ENCODE measurements at places on chromosomes 2 and 18. TPM values are rescaled to one million over a fixed set of nuclear protein-coding genes. Genes with fewer than 3 reads are reported as not detected.

DNA sequence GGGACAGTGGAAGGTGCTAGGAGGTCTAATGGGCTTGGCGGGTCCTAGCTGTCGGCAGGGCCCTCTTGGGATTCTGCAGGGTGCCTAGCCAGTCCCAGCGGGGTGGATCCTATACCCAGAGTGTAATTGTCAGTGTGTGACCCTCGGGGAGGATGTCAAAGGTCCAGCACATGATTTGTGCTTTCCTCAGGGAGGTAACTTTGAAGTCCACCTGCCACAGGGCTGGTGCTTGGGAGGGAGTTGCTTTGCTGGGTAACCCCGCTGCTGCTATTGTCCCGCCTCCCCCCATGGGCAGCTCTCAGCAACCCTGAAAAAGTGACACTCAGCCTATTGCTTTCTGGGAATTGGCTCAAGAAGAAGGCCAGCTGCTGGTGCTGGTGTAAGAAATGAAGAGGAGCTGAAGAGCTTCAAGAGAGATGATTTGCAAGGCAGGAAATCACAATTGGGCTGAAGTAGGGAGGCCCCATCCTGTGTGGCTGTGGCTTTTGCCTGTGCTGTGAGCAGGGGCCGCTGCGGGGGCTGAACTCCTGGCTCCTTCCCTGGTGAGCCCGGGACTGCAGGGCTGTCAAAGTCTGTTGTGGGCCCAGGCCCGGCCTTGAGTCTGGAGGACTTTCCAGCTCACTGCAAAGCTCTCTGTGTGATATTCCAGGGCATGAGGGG lies 36.4 kb downstream of the EMILIN2 start:
- no peak for DNase-seq

- DNase-seq = no peak
These were observed 226.3 kb upstream of the SMAD7 start for GRCh38 chr18:49177071-49177470.

The ILKAP gene
- 15.9 TPM for total RNA-seq

- DNase-seq = no peak
These were observed 200.8 kb downstream of the PLCL1 start for GRCh38 chr2:198004921-198005829.

The SH2D6 gene
- total RNA-seq = not detected

DNA sequence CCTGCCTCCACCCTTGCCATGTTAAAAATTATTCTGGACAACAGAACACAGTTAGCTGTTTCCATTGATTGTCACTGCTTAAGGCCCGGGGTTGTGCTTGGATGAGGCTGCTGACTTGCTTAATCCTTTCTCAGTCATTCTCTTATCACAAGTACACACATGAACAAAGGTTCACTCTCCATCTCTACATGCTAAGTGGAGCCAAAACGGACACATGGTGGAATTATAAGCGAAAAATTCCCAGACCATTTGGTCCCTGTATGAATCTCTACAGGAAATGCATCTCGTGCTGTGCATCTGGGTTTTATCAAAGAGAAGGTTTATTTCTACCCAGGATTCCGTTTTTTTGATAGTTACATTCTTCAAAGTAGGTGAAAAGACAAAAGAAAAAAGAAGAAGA lies 177.5 kb upstream of the ETAA1 start:
- DNase-seq = no peak

The GCKR gene
- not detected for total RNA-seq

GRCh38 chr2:96265840-96266679 lies at the start of the genes CIAO1 and TMEM127:
Gene CIAO1 (plus strand): TSS chr2:96266225. CDS start chr2:96266351, 126 bp downstream.
Gene TMEM127 (minus strand): TSS chr2:96265997. CDS start chr2:96265381, 616 bp downstream.
- peak; percentile 99 for DNase-seq

The KLHL41 gene
- 44.0 TPM for total RNA-seq

DNA sequence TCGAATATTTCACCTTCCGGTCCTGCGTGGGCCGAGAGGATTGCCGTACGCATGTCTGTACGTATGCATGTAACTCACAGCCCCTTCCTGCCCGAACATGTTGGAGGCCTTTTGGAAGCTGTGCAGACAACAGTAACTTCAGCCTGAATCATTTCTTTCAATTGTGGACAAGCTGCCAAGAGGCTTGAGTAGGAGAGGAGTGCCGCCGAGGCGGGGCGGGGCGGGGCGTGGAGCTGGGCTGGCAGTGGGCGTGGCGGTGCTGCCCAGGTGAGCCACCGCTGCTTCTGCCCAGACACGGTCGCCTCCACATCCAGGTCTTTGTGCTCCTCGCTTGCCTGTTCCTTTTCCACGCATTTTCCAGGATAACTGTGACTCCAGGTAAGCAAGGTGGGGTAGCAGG lies at the start of gene SERPINB5:
Gene SERPINB5 (plus strand): TSS at position 291 of the 400 bp plus-strand sequence. CDS start 7,471 bp downstream, outside the sequence.
- no peak for DNase-seq

The PROKR1 gene
- total RNA-seq = not detected

DNA sequence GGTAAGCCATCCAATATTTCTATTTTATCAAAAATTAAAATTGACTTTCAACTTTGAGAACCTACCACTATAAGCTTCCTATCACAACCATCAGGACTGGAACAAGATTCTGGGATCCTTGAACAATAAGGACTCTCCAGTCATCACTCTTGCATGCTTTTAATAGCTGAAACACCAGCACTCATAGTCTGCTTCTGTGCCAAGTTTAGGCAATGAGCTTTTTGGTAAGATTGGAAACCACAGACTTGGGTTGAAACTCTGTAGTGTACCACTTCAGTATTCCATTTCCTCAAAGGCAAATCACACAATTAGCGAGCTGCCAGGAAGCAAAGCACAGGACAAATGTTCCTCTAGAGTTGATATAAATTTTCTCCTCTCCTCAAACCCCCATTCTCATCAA lies 1065.8 kb upstream of the SLC39A10 start:
- no peak for DNase-seq

DNA sequence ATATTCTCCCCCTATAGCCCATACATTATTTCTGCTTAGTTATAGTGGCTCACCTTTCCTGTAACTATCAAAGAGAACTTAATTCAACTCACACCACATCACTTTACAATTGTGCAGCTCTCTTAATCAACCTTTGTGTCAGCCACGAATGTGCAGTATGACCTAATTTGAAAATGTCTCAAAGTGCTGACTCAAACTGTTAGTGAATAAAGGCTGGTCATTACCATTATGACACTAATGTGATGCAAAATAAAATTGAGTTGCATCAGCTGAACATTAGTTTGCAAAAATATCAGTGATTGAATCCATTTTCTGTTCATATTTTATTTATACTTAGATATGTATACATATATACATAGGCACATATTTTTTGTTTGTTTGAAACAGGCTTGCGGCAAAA lies 251.8 kb downstream of the MEIS1 start:
- no peak for DNase-seq

The REEP1 gene
- total RNA-seq = 29.4 TPM

DNA sequence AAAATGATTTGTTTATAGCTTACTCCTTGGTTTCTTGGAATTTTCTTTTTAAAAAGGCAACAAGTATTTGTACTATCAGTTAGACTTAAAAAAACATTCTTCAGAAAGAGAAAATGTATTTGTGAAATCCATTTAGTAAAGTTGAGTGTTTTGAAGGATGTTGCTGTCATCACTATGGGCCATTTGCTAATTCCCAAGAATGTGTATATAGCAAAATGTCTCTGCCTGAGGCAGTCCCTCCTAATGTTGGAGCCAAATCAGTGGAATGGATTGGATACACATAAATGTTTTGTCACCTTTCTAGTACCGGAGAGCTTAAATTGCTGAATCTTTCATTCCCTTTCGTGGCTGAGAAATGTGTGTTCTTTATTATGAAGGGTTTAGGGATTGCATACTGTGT lies 890.2 kb upstream of the ZEB2 start:
- DNase-seq = no peak

- no peak for DNase-seq
These were observed 96.4 kb upstream of the NOL4 start for GRCh38 chr18:34321066-34321465.

DNA sequence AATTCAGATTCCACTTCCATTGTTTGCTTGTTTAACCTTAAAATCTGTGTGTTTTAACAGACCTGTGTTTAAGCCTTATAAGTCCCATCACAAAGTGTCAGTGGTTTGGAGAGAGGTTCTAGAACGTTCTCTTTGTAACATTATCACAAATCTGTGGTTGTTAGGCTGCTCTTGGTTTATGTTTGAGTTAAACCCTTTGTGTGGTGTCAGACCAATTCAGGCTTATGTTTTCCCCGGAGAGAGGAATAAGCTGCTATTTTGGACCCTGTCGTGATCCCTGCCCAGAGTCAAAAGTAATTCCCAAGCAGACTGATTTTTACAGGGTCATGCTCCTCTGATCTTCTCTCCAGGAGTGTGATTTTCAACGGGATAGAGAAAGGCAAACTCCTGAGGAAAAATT lies 43.8 kb upstream of the LTBP1 start:
- no peak for DNase-seq

DNA sequence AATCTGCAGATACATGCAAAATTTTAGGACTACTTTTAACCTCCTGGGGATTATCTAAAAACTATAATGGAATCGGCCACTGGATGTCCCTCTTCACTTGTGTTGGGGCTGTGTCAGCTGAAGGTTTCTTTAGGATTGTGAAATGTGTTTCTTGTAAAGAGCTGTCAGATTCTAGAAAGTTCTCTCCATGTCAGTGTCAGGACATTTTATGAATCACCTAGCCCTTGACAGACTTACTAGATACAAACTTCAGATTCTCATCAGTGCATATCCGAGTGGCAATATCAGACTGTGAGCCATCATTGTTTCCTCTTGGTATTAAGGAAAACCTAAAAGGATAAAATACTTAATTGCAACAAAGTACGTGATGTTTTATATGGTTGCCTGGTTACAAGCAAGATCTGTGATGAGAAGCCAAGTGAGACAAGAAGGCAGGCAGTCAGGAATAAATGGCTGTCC lies 107.3 kb downstream of the CPS1 start:
- no peak for DNase-seq

DNA sequence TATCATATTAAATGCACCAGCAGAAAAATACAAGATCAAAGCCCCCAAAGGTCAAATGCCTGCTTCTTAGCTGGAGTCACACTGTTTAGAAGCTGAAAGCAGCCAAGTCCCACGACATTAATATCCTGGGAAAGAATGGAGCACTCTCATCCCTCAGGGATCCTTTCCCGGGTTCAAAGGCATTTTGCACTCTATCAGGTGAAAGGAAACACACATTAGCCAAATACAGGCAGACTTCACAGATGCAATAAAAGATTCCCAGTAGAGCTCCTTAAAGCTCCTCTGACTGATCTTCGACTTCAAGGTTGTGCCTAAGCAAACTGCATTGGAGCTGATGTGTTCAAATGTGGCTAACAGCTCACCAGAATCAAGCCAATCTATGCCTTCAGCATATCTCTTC lies 158.4 kb downstream of the RNF152 start:
- no peak for DNase-seq

DNA sequence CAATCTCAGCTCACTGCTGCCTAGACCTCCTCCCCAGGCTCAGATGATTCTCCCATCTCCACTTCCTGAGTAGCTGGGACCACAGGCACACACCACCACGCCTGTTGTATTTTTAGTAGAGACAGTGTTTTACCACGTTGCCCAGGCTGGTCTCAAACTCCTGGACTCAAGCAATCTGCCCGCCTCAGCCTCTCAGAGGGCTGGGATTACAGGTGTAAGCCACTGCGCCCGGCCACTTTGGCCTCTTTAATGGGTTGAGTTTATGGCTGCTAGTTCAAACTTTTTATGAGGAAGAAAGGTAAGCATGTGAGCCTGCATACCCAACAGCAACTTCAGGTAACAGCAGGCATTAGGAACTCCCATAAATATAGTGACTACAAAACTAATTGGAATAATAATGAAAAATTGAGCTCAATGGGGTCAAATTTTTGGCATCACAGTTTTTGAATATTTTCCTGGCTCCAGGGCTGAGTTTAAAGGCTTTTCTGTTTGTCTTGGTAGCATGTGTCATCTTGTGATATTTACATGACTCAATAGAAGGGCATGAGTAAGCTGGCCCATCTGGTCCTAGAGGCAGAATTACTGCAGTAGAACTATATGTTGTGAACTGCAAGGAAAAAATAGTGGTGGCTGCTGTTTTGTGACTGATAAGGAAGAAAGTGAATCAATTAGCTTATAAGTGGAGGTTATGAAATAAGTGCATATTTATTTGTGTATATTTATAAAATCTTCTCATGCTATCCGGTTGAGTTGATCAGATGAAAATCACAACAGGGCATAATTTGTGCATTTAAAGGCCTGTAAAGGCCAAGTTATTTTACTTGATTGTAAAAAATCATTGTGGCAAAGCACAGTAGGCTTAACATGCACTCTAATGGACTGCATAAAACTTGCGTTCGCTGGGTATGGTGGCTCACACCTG lies 24.8 kb downstream of the GALM start:
- DNase-seq = no peak

The DOK6 gene
- 2.0 TPM for total RNA-seq

- DNase-seq = no peak
These were observed 293.1 kb upstream of the ERBB4 start for GRCh38 chr2:212831671-212832199.

DNA sequence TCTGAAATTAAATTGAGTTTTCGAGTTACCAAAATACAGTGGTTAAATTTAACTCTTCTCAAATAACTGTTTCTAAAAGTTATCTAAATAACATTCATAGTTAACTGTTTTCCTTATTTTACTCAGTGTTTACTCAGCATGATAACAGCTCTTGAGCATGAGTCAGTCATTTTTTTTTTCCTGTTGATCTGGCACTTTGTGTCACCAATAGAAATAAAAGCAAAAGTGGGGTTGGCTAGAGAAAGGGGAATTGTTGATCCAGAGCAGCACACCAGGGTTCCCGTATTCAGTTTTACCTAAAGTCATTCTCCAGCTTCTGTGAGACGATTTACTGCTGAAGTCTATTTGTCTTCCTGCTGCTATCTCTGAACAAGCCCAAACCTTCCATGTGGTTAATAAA lies 851.6 kb downstream of the DCC start:
- no peak for DNase-seq

DNA sequence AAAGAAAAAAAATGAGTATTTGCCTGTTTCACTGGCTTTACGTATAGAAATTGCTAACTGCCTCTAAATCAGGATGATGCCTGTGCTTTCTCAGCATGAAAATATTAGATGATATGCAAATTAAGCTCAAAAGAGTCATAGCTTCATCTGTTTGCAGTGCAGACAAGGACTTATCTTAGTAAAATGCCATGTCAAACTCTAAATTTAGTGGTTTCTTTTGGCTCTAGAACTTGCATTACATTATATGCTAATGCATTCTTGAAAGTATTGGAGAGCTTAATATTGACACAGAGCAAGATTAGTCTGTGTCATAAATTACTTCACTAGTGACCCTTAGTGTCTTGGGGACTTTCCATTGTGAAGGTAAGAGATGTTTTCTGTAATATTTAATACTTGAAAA lies 1109.1 kb upstream of the NRXN1 start:
- DNase-seq = no peak

DNA sequence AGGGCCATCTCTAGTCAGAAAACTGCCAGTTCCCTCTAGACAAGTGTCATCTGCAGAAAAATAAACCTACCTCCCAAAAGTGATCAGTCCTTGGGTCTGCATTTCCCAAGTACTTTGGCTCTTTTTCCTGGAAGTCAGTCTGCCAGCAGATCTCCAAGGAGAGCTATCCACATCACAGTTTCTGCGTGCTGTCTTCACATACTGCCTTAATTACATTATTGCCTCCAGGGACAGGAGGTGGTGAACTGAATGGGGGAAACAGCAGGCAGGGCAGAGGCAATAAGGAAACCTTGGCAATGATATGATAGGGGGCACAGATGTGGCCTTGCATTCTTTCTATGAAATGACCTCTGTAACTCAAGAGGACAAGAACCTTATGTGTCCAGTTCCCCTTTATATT lies 105.9 kb upstream of the SIX2 start:
- DNase-seq = no peak

All from right atrium auricular region (tissue), 2 donors.